ENCODE measurements at places on chromosomes 2 and 18. TPM values are rescaled to one million over a fixed set of nuclear protein-coding genes. Genes with fewer than 3 reads are reported as not detected.
A peak's percentile ranks its signal among the peaks of the same experiment; 100 is the strongest.

DNA sequence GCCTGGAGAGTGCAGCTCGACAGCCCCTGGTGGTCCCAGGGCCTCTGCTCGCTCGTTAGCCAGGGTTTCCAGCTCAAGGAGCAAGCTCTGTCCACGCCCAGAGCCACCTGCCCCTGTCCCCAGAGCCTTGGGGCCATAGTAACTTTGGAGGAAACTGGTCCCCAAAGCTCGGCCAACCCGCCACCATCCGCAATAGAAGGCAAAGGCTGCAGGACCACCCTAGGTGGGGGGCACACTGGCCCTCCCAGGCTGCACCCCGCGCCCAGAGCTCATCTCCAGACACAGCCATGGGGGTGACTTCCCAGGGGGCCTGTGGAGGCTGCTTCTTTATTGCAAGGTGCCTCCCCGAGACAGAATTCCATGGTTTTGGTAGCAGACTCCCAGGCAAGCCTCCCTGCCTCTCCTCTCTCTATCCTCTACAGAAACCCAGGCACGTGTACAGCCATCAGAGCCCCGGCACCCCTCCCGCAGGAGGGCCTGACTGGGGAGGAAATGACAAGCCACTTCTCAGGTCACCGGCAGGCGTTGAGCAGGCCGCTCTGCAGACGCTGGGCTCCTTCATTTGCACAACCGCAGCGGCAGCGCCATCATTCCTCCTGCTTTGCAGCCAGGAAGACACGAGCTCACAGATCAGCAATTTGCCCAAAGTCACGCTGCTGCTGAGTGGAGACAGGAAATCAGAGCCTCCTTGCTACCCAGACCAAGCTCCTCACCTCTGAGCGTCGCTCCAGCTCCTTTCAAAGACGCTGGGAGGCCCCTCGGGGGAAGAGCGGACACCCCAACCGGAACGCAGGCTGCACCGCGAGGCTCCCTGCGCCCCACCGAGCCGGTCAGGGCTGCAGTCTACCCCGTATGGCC, 80.2 kb downstream of the NDUFA10 start:
- no peak overlapping the region for H3K27ac ChIP-seq
- DNase-seq, result no peak
- no peak overlapping the region for H3K4me3 ChIP-seq
- H3K4me1 ChIP-seq, result no peaks in the 10 kb centered on the region
- no peaks in the 10 kb centered on the region for H3K36me3 ChIP-seq

DNA sequence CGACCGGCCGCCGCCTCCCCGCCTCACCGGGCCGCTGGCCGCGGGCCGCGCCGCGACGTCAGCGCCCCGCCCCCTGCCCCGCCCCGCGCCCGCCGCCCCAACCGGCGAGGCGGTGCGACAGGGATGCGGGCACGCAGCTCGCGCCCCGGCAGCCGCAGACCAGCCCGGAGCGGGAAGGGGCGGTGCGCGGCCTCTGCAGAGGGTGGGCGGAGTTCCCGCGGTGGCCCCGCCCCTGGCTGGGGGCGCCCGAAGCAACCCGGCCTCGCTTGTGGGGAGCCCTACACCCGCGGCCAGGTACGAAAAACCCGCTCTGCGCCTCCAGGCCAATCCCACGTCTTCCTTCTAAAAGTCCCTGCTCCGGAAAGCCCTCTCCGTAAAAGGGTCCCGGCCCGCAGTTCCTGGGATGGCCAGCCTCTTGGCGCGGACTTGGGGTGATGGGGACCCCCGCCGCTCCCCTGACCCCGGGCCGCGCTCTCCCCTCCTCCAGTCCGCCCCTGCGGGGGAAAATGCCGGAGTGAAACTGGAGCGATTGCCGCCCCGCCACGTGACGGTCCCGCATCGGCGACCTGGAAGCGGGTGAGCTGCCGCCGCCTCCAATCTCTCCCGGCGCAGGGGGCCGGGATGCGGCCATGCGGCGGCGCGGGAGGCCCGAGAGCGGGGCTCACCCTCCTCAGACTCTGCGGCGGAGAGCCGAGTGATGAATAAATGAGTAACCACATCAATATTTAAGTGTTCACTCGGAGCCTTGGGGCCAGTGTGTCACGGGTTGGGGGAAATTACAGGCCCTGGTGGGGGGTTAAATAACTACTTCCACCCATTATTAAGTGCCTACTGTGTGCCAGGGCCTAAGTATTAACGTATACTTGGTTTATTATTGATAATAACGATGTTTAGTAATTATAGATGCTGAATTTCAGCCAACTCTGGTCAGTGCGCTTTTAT, at the start of gene RAB11FIP5:
Gene RAB11FIP5, minus strand, starts transcription at position 36 of the 942 bp plus-strand sequence. CDS start 171 bp downstream, outside the sequence.
- H3K4me1 ChIP-seq, result peaks cover 50% of the 10 kb centered on the region
- DNase-seq, result no peak
- H3K36me3 ChIP-seq, result no peaks in the 10 kb centered on the region
- H3K27me3 ChIP-seq, result no peaks in the 10 kb centered on the region
- peak within 1 kb of the TSS; percentile 96 for H3K27ac ChIP-seq

GRCh38 chr2:161982548-161983330, 91.3 kb downstream of the DPP4 start:
- no peak for DNase-seq
- no peaks in the 10 kb centered on the region for H3K36me3 ChIP-seq
- H3K4me1 ChIP-seq, result no peaks in the 10 kb centered on the region
- H3K27ac ChIP-seq, result no peak overlapping the region
- no peaks in the 10 kb centered on the region for H3K27me3 ChIP-seq
- no peak overlapping the region for H3K4me3 ChIP-seq

GRCh38 chr2:39476524-39476923, 39.4 kb upstream of the MAP4K3 start:
- no peaks in the 10 kb centered on the region for H3K36me3 ChIP-seq
- no peaks in the 10 kb centered on the region for H3K27me3 ChIP-seq
- H3K4me3 ChIP-seq, result no peak overlapping the region
- H3K4me1 ChIP-seq, result no peaks in the 10 kb centered on the region
- DNase-seq, result no peak

GRCh38 chr18:9989481-9989880, 75.7 kb downstream of the VAPA start:
- H3K27ac ChIP-seq, result no peak overlapping the region
- H3K36me3 ChIP-seq, result no peaks in the 10 kb centered on the region
- no peak overlapping the region for H3K4me3 ChIP-seq
- DNase-seq, result no peak
- no peaks in the 10 kb centered on the region for H3K27me3 ChIP-seq
- H3K4me1 ChIP-seq, result peaks cover 3% of the 10 kb centered on the region

- no peaks in the 10 kb centered on the region for H3K4me1 ChIP-seq
- H3K27ac ChIP-seq, result no peak overlapping the region
- no peak overlapping the region for H3K4me3 ChIP-seq
Measured at GRCh38 chr18:8525692-8526091, 83.5 kb upstream of the RAB12 start.

- H3K27me3 ChIP-seq, result no peaks in the 10 kb centered on the region
- no peak overlapping the region for H3K4me3 ChIP-seq
- peaks cover 37% of the 10 kb centered on the region for H3K4me1 ChIP-seq
- no peaks in the 10 kb centered on the region for H3K36me3 ChIP-seq
Measured at GRCh38 chr18:44709307-44710126, 28.8 kb downstream of the SETBP1 start.

GRCh38 chr2:55452879-55453278, 33.2 kb upstream of the CCDC88A start:
- no peaks in the 10 kb centered on the region for H3K4me1 ChIP-seq
- no peak for DNase-seq
- no peaks in the 10 kb centered on the region for H3K27me3 ChIP-seq
- no peak overlapping the region for H3K4me3 ChIP-seq
- no peaks in the 10 kb centered on the region for H3K36me3 ChIP-seq

GRCh38 chr2:105567996-105568494, 169.2 kb upstream of the FHL2 start:
- H3K36me3 ChIP-seq, result no peaks in the 10 kb centered on the region
- no peak overlapping the region for H3K27ac ChIP-seq
- no peak for DNase-seq
- peaks cover under 1% of the 10 kb centered on the region for H3K4me1 ChIP-seq
- H3K27me3 ChIP-seq, result no peaks in the 10 kb centered on the region
- no peak overlapping the region for H3K4me3 ChIP-seq

DNA sequence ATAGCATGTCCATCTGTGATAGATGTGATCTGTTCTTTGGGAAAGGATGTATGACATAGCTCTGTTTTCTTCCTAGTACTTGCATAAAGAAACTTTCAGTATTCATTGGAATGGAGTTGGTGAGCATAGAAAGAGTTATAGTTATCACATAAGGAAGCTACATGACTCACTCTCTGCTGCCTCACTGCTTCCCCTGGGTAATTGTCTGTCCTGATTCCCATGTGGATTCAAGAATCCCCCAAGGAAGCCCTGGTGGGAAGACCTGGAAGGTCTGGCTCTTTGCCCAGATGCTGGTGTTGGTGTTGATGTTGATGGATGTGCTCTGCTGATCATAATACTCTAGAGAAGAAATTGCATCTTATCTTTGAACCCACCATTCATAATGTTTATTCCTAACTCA, 60.6 kb downstream of the PTPN4 start:
- no peaks in the 10 kb centered on the region for H3K4me1 ChIP-seq
- no peak overlapping the region for H3K27ac ChIP-seq
- no peaks in the 10 kb centered on the region for H3K27me3 ChIP-seq
- H3K4me3 ChIP-seq, result no peak overlapping the region

GRCh38 chr2:199751492-199752120, 99.4 kb downstream of the FTCDNL1 start:
- H3K27ac ChIP-seq, result no peak overlapping the region
- no peaks in the 10 kb centered on the region for H3K36me3 ChIP-seq
- H3K27me3 ChIP-seq, result no peaks in the 10 kb centered on the region
- H3K4me3 ChIP-seq, result no peak overlapping the region

GRCh38 chr2:209663139-209663538, 108.5 kb upstream of the UNC80 start:
- H3K36me3 ChIP-seq, result no peaks in the 10 kb centered on the region
- no peak overlapping the region for H3K27ac ChIP-seq
- H3K27me3 ChIP-seq, result no peaks in the 10 kb centered on the region
- DNase-seq, result no peak

DNA sequence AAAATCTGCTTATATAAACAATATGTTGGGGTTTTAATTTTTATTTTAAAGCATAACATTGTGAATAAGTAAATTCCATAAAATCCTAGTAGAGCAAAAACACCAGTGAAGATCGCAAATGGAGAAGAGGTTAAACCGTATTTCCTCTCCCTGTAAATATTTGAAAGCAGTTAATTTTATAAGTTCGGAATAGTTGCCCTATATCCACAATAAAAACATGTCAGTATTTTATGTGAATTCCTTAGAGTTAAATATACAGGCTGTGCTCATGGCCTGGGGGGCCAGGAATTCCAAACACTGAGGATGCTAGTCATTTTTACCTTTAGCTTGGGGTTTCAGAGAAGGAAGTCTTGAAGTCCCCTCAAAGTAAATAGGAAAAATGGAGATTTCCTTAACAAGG, 135.0 kb downstream of the FIGN start:
- H3K36me3 ChIP-seq, result no peaks in the 10 kb centered on the region
- H3K27ac ChIP-seq, result no peak overlapping the region
- no peak overlapping the region for H3K4me3 ChIP-seq
- no peaks in the 10 kb centered on the region for H3K27me3 ChIP-seq

DNA sequence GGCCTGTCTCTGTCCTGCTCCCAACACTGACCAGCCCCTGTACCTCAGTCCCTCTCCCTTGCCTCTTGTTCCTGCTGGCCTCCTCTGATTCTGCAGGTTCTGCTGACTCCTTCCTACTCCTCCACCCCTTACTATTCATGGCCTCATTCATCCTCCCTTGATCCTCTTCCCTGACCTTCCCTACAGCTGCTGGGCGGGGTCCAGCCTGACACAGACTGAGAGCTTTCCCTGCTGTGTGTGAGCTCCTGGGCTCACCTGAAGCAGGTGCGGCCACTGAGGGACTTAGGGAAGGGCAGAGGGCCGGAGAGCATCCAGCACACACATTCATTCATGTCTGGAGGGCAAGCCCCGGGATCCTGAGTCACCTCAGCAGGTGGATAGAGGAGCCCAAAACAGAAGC, 185.6 kb downstream of the CTIF start:
- no peak overlapping the region for H3K4me3 ChIP-seq
- DNase-seq, result no peak
- H3K27me3 ChIP-seq, result no peaks in the 10 kb centered on the region
- H3K36me3 ChIP-seq, result no peaks in the 10 kb centered on the region

DNA sequence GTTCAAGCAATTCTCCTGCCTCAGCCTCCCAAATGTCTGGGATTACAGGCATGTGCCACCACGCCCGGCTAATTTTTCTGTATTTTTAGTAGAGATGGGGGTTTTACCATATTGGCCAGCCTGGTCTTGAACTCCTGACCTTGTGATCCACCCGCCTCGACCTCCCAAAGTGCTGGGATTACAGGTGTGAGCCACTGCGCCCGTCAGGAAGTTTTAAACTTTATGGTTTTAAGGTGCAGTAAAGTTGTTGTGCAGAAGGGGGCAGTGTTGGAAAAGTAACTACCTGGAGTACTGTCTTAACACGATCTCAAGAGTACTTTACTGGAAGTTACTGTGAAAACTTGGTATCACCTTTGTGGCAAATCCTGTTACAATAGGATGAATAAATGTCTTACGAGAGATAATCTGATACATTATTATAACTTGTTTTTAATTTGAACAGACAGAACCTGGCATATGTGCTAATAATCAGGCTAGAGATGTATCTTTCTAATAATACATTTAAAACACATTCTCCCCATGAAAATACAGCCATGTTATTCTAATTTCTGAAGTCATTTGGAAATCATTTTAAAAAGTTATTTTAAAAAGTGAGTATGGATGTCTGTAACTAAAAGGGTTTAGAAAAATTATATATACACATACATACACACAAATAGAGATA, 10.8 kb downstream of the SPDYA start:
- DNase-seq, result no peak
- no peak overlapping the region for H3K27ac ChIP-seq
- no peaks in the 10 kb centered on the region for H3K4me1 ChIP-seq
- H3K36me3 ChIP-seq, result no peaks in the 10 kb centered on the region

DNA sequence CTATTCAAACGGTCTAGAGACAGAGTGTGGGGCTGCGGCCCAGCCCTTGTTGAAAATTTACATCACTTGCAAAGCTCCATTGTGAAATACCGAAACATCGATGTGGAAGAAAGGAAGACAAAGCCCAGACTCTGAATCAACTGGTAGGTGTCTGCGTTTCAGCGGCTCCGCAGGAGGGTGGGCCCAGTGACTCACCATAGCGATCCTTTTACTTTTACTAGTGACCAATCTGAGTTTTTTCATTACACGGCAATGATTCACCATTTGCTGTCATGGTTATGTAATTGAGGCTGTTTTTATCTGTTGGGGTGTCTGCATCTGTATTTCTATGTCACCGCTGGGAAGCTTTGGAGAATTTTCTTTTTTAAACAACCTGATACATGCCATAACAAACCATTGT, 66.6 kb upstream of the ODC1 start:
- H3K27me3 ChIP-seq, result no peaks in the 10 kb centered on the region
- DNase-seq, result no peak
- no peaks in the 10 kb centered on the region for H3K4me1 ChIP-seq
- no peaks in the 10 kb centered on the region for H3K36me3 ChIP-seq
- H3K4me3 ChIP-seq, result no peak overlapping the region
- H3K27ac ChIP-seq, result no peak overlapping the region

GRCh38 chr2:33166287-33166881, 219.6 kb downstream of the LTBP1 start:
- no peaks in the 10 kb centered on the region for H3K4me1 ChIP-seq
- no peaks in the 10 kb centered on the region for H3K36me3 ChIP-seq
- H3K27ac ChIP-seq, result no peak overlapping the region
- DNase-seq, result no peak
- H3K27me3 ChIP-seq, result no peaks in the 10 kb centered on the region

Gene ACTG2
- total RNA-seq, result 809 TPM

Gene CAPN14
- 266 TPM for total RNA-seq

Gene CTLA4
- 0.79 TPM for total RNA-seq

Gene MC4R
- not detected for total RNA-seq

Gene PAX3
- not detected for total RNA-seq

Gene IL1R2
- 61.7 TPM for total RNA-seq

Gene CYB5A
- 75.2 TPM for total RNA-seq

Gene DNAJC10
- 30.3 TPM for total RNA-seq

Gene GALNT13
- 0.23 TPM for total RNA-seq

Gene RTP5
- total RNA-seq, result not detected

Gene UGT1A6
- total RNA-seq, result 67.1 TPM

Gene SCN3A
- 0.57 TPM for total RNA-seq

Gene REG3G
- not detected for total RNA-seq

Gene TDRD15
- not detected for total RNA-seq

Measured in esophagus squamous epithelium (tissue), 5 donors.